ENCODE measurements at places on chromosomes 5 and 9.

- no peak for DNase-seq
Measured at GRCh38 chr9:93126825-93127368, 7.2 kb downstream of the NINJ1 start.

GRCh38 chr5:111813537-111813936 lies 56.5 kb upstream of the NREP start:
- DNase-seq = no peak

- DNase-seq = peak; percentile 25
Measured at GRCh38 chr9:132078699-132079356, 839 bp downstream of the MED27 start.

- peak; percentile 28 for DNase-seq
Measured at GRCh38 chr9:130692321-130692720, 1.3 kb upstream of the EXOSC2 start.

GRCh38 chr5:137200906-137201700 lies 298.0 kb downstream of the SPOCK1 start:
- no peak for DNase-seq

DNA sequence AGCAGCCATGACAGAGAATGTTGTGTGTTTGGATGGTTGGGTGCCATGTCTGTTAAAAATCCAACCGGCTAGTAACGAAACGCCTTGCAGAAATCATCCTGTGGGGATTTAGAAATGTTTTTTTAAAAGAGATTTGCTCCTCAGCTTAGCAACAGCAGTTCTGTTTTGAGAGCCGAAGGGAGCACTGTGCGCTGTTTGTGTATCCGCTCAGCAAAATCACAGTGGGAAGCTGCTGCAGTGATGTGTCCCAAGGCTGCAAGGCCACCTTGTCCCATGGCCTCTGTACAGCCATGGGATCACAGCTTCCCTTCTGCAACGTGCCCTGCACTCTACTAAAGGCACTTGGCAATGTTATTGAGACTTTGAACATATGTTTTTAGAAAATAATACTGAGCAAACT lies 40.9 kb downstream of the TRIO start:
- no peak for DNase-seq

DNA sequence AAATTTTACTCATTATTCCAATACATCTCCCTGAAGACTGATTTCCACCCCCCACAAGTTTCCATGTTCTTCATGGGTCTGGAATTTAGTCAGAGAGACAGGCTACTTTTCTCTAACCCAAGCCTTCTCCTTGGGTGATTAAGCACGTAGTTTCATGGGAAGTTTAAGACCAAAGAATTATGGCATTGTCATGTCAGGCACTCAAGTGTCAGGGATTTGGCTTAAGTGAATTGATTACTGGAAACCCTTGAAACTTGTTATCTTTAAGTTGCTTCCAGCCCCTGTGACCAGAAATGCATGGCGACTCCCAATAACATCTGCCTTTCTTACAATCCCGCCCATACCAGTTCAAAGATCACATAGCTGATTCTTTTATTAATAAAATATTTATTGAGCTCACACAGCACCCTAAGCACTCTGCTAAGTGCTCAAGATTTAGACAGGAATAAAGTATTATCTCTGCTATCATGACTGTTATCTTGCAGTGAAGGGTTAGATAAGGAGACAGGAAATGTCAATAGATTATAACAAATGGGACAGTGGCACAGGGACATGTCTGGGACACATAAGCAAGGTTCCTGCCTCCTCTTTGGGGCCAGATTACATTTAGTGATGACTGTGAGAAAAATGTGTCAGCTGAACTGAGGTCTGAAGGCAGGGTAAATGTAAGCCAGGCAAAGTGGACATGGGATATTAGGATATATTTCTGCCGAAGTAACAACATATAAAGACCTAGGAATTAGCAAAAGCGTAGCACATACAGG lies 241.2 kb upstream of the TNC start:
- DNase-seq = no peak

DNA sequence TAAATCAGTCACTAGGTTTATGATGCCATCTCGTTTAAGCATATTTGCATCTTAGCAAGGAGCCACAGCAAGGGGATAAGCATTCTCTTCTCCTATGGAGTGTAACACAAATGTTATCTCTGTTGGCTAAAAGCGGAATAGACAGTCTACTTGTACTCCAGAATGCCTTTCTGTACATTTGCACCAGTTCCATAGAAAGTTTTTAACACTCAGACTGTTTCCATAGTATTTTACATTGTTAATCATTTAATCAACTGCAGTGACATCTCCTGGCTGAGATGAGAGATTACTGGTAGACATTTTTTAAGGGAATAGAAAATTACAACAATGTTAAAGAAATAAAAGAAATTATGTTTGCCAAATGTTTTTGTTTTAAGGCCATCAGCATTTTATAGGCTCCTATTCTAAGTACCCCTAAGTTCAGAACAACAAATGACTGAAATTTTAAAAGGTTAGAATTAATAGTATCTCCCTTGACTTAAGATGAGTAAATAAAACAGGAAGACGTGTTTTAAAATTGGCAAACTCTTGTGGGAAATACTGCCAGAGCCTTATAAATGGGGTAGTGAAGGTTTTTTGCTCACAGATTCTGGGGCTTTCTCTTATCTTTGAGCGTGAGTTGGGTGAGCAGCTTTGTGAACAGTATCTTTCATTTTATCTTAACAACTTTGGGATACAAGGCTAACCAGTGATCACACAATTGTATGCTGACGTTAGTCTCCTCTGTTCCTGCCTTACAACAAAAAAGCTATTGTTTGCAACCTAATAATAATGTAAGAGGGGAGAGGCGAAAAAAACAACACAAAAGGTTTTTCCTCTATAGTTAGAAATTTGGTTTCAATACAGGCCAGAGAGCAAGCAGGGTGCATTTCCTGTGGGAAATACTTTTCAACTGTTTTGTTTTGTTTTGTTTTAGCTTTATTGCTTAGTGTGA lies 294.3 kb downstream of the FBXL7 start:
- no peak for DNase-seq

GRCh38 chr5:61748121-61748520 lies 416.1 kb downstream of the ZSWIM6 start:
- DNase-seq = no peak

GRCh38 chr5:170960567-170960966 lies 98.7 kb downstream of the RANBP17 start:
- DNase-seq = no peak
